Left lobe of liver (tissue), 2 donors: ENCODE measurements at places on chromosomes 3 and 15.
A peak's percentile ranks its signal among the peaks of the same experiment; 100 is the strongest.

- DNase-seq: no peak
Measured at GRCh38 chr3:35641331-35641730, 2.0 kb downstream of the ARPP21 start.

DNA sequence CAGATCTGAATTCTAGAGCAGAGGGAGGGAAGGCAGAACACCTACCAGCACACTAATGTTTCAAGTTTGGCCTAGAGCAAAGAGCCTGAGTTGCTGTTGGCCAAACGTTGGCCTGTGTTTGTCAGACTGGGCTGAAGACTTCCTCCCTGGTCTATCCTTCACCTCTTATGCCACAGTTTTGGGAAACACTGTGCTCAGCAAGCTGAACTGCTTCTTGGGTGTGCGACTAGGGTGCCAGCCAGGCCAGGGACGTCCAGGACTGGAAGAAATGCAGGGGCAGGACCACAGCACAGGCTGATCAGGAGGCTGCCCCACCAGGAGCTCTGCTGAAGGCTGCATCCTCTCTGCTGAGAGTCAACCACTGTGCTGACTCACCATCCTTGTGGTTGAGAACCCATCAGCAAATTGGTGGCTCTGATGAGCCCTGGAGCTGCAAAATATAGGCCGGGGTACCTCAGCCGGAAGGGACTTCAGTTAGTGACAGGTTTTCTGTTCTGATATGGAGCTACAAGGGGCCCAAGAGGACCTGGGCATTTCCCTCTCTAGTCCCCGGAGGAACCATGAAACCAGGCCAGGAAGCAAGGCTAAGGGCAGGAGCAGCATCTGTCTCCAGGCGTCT, 131.6 kb upstream of the RASGRP1 start:
- no peak for DNase-seq

- DNase-seq: no peak
Measured at GRCh38 chr3:121696186-121696585, 35.5 kb upstream of the HCLS1 start.

- no peak for DNase-seq
Measured at GRCh38 chr3:67109651-67110204, 111.6 kb downstream of the KBTBD8 start.

DNA sequence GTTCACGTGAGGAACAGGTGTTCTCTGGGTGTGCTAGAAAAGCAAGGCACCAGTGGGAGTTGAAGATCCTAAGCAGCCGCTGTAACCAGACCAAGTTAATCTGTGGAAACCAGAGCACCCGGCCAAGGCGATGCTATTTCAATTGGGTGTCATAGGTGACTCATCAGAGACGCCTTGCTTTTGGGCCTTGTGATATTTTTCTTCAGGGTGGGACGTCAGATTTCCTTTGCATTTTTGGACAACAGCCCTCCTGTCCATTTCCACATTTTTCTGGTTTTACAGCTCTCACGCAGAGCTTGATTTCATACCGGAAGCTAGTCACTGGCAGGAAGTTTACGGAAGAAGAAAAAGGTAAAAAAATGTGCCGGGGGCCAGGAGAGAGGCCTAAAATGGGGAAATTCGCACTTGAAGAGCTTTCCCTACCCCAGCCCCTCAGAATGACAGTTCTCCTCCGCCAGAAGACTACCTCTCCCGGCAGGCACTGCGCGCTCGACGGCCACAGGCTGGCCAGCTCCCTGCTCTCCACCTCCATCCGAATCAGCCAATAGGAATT, 471 bp upstream of the KBTBD8 start:
- DNase-seq: no peak

DNA sequence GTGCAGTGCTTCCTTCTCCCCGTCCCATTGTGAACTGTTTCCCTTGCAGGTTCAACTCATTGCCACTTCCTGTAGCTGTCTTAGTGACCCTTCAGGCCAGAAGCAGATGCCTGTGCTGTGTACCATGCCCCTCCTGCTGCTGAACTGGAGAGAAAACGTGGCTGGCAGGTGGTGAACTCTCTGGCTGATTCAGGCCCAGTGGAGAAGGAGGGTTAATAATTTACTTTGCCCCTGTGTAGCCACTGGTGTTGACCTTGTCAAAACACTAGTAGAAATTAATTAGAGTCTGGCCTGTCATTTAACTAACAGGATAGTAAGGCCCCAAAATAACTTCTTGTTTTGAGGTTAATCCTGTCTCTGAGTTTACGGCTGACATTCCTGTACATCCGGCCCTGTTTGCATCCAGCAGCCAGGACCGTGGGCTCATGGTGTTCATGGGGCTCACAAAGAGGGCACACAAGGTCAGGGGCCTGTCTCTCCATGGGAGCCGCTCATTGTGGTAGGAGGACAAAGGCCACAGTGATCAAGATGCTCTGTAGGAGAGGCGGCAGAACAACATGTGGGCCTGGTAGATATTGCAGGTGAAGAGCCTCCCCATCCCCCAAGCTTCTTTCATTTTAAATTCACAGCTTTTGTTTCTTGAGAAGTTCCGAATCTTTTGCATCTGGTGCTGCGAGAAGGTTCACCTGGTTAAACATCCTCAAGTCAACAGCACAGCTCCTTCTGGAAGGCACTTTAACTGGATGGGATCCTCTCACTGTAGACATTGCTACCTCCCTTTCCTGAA, 101.6 kb downstream of the CGNL1 start:
- peak; percentile 89 for DNase-seq

DNA sequence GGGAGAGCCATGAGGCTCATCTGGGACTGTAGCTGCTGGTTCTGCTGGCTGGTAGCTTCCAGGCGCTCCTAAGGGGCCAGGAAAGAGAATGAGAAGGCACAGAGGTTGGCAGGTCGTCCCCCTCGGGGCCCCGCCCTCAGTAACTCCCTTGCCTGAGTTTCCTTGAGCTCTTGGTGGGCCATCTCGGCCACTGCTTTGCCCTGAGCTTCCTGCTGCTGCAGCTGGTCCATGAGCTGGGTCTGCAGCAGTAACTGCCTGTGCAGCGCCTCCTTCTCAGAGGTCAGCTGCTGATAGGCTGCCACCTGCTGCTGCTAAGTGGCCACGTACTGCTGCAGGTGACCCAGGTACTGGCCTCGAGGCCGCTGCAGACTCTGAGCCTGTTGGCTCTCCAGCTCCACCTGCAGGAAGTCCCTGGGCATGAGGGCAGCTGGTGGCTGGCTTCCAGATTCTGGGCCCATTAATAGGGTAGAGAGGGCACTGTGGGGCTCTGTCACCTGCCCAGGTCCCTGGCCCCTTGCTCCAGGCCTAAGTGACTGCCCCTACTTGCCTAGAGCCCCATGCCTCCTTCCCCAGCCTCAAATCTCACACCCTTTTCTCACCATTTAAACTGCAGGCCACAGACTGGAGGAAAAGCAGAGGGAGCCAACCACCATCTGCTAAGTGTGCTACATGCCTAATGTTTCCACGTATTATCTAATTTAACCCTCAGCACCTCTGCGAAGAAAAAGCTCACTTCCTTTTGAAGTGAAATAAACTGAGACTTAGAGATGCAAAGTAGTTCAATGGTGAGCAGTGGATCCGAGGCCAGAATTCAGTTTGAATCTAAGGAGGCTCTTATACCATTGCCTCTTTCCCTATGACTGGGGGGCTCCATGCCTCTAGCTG, 10.8 kb upstream of the VPS33B start:
- peak; percentile 88 for DNase-seq

GRCh38 chr3:58749948-58750347, 83.4 kb upstream of the FAM3D start:
- DNase-seq: no peak

DNA sequence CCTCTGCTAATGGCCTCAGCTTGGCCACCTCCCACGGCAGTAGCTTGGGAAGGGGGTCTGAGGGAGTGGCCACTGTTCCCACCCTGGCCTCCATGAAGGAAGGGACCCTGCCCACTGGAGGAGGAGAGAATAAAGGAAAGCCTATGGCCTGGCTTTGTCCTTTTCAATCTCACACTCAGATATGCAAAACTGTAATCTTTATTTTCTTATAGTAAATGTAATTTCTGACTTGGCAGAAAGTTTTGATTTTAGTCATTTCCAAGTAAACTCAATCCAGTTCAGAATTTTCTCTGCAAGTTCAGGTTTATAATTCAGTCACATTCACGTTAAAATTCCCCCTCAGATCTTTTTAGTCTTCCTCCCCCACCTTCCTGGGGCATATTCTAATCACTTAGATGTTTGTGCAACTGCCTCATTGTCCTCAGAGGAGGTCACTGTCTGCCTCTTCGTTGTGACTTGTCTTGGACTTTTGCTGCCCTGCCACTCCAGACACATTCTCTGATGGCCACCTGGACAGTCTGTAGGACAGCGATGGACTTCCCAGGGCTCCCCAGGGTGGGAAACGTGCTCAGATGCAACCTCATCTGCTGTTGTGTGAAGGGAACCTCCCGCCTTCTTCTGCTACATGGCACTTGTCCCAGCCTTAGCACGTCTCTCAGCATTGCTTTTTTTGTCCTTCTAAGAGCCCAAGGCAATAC, 222.8 kb upstream of the TBL1XR1 start:
- no peak for DNase-seq

DNA sequence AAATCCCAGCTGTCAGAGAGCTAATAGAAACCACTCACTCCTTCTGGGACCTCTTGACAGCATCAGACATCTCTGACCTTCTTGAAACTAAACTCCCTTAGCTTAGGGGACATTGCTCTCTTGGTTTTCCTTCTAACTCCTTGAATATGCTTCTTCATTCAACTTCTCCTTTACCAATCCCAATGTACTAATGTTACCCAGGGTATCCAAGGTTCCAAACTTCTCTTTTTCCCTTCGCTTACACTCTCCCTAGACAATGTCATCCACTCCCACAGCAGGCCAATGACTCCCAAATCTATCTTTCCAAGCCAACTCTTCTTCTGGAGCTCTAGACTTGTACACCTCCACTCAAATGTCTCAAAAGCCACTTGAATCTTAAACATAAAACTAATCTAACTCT, 14.6 kb downstream of the HEXA start:
- no peak for DNase-seq

DNA sequence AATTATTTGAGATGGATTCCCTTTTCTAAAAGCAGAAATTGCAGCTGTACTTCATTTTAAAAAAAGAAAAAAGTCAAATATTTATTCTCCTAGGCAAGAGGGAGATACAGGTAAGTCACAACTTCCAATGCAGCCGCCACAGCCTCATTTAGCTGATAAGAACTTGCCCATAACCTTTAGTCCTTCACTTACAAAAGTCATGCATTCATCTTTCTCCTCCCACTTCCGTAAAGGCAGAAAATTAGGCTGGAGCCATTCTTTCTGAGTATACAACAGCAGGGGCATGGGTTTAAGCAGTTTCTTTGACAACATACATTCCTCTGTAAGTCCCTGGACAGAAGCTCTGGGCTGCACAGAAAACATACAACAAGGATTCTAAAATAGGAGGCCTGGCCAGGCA, 4.3 kb downstream of the SUCLG2 start:
- DNase-seq: no peak

DNA sequence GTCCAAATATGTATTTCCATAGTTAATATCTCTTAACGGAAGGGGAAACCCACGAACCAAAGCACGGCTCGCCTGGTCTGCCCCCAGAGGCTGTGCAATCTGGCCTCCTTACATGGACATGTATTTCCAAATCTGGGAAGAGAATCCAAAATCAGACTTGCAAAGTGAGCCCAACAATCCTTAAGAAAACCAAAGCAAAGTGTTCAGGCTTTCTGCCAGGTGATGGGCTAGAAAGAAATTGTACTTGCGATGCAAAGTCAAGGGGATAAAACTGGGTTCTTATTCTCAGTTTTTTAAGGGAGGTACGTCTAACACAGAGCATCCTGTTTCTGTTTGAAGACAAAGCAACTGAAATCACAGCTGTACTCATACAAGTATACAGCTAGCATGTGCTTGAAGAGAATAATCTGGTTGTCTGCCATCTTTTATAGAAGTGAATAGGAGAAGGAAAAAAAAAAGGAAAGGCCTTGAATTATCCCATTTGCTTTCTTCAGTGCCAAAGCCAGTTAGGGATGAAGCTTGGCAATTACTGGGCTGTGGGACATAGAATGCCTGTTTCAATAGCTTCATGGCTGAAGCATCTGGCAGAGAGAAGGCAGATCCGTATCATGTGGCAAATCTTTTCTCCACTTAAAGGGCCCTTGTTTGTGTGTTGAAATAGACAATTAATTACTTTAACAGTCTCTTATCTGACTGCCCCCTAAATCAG, 48.4 kb downstream of the LRIG1 start:
- DNase-seq: no peak

DNA sequence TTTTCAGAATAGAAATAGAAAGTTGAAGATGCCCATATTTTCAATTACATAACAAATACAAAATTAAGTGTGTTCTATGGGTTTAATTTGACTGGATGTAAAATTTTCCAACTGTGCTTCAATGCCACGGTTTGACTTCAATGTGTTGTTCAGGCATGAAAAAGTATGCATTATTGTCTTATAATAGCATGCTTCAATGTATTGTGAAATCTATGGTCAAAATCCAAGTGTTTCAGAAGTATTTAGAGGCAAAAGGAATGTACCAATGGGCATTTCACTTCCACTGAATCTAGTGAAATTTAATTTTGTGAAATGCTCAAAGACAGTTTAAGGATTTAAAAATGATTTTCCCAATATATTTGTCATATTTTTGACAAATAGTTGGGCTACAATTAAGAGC, 16.0 kb downstream of the NEK10 start:
- DNase-seq: no peak

DNA sequence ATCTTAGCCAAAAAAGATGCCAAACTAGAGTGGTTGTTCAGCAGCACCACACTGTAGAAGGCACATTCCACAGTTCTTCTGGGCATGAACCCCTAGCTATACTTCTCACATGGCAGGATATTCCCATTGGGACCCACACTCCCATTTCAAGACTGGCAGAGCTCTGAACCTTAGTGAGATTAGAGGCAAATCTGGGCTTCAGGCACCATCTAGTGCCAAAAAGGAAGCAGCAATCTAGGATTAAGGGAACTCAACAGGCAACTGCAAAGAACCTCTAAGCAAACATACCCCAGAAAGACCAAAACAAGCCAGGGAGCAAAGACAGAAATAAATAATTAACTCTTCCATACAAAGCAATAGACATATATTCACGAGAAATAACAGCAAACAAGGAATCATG, 66.2 kb downstream of the TAFA4 start:
- DNase-seq: no peak

GRCh38 chr3:149895769-149896168, 74.9 kb downstream of the PFN2 start:
- DNase-seq: no peak

DNA sequence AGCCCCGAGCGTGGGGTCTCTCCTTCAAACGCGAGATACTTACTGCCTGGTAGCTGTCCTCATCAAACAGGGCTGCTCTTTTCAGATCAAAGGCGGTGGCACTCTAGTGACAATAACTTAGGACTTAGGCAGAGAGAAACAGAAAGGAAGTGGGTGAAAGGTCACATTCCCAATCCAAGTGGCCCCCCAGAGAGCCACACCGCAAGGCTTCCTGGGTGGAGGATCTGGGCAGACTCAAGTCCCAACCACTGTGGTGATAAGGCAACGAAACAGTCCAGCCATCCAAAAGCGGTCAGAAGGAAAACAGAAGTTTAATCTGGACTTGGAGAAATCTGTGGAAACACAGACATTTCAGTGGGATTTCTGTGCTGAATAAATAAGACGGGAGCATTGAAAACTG, 227.2 kb downstream of the ADAMTS17 start:
- no peak for DNase-seq

GRCh38 chr3:74271541-74271940, 342.9 kb downstream of the CNTN3 start:
- no peak for DNase-seq
